ENCODE measurements at places on chromosomes 6 and 20.

GRCh38 chr6:90720404-90720803 lies 133.5 kb upstream of the MAP3K7 start:
- DNase-seq, result no peak

- DNase-seq, result no peak
Observed at GRCh38 chr6:107032051-107032450, 4.1 kb downstream of the MTRES1 start.

GRCh38 chr6:55569638-55570037 lies 9.4 kb downstream of the HMGCLL1 start:
- no peak for DNase-seq

- no peak for DNase-seq
Observed at GRCh38 chr6:82955841-82956240, 109.8 kb downstream of the UBE3D start.

Measured in activated CD4-positive, alpha-beta T cell treated with anti-CD3 and anti-CD28 coated beads, Interleukin-2, amount 50 U/mL, for 4 hours (primary cell).